ENCODE measurements at places on chromosomes 11 and 22.

DNA sequence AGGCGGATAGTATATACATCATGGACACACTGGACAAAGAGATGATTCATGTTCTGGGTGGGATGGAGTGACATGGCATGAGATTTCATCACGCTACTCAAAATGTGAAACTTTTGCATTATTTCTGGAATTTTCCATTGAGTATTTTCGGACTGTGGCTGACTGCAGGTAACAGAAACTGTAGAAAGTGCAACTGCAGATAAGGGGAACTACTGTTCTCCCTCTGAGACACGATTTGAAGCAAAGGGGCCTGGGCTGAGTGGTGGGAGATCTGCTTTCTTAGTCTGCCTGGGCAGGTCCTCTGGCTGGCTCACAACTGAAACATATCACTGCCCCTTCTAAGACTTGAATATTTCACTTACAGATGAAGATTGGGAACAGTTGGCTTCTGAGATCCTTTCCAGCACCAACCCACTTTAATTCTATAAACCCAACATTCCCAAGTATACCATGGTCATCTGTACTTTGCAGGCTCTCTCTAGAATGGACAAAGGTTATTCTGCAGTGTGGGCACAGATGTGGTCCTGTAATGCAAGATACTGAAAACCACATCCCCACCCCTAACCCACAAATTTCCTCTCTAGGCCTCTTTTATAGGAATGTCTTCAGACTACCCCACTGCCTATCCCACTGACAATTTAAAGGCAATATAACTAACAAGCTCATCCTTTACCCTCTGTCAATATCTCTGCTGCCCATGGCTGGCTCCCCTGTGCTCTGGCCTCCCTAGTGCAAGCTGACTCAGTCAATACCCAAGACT, 121.1 kb downstream of the KCNC1 start:
- DNase-seq, result no peak

DNA sequence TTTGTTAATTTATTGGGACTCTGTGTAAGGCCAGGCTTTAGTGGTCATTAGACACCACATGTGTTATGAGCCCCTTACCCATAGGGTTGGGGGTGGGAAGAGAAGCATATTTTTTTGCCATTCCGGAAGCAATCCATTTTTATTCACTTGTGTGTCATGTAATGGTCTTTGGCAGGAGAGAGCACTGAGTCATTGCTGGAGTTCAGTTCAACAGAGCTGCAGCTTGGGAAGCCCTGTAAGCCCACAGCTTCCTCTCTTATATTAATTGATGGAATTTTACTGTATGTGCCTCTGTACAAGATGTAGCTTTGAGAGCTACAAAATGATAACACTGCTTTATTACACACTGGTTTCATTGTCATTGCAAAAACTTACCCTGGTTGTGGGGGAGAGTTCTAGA, 177.3 kb upstream of the SORL1-AS1 start:
- no peak for DNase-seq

DNA sequence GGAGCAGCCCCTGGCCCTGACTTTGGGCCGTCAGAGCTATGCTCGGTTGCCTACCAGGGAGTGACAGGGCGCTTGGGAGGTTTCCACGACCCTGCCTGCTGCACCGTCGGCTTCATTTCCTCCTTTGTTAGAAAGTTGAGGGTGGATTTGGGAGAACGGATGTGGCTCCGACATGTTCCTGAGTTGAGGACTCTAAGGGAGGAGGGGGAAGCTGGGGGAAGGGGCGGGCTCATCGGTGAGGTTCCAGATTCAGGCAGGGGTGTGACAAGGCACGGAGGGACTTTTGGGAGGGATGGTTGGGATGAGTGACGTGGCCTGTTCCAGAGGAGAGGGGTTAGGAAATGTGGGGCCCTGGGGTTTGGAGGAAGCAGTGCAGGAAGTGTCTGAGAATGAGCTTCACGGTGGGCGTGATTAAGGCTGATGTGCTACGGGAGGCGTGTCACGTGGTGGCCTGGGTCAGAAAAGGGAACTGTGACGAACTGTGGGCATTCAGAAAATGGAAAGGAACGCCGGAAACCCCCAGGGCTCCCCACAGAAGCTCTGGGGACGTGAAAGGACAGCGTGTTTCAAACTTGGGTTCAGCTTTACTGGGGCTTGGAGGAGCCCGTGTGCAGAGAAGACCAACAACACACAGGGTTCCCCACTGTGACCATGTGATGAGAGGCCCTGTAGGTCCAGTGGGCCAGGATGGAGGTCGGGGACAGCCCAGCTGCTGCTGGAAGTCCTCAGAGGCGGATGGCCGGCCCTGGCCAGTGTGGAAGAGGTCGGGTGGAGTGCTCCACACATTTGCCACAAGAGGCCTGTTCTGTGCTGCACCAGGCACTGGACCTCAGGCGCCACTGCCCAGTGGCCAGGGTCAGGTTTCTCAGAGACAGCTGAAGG, 2.8 kb downstream of the PARVB start:
- DNase-seq, result no peak

- no peak for DNase-seq
Observed at GRCh38 chr11:11178671-11179638, 174.1 kb downstream of the CSNK2A3 start.

- DNase-seq, result no peak
Observed at GRCh38 chr22:48237466-48238283, 1475.2 kb downstream of the TBC1D22A start.
